ENCODE measurements at places on chromosomes 7 and 10.

GRCh38 chr10:112208997-112209396 lies 25.4 kb upstream of the GPAM start:
- no peak for DNase-seq

DNA sequence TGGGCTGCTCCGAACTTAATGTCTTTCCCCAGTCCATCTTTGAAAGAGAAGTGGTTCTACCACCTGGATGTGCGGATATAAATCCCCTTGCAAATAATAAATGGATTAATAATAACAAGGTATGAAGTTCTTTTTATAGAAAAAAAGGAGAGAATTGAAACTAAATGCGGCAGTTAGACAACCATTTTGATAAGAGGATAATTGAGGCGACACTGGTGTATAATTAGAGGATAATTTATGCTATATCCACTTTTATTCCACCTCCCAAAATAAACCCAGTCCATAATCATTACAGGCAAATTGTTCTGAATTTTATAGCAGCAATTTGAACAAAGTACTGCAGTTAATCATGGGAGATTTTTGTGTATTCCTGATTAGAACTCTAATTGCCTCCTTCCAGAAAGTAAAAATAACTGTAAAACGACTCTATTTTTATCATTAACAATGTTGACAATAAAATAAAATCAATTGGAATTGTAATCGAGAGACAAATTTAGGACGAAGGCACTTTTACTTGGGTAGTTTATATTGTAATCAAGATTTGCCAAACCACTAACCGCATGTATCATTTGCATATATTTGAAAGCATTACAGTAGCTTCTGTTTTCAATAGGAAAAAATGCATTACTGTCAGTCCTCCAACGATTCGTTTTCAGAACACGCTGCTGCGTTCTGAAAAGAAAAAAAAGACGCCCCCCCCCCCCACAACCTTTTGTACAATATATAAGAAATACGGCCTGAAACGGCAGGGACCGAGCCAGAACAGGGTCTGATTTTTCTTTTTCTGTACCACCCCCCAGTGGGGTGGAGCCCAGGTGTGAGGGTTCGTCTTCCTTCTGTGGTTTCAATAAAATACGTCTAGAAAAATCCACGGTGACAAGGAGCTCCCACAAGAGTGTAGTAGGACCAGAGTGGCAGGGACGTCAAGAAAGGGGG lies 838 bp upstream of the DLX6 start:
- DNase-seq = no peak

- no peak for DNase-seq
These were observed 54.6 kb downstream of the DKK1 start for GRCh38 chr10:52368725-52369124.

GRCh38 chr10:83769281-83769820 lies 370.0 kb upstream of the GHITM start:
- no peak for DNase-seq

DNA sequence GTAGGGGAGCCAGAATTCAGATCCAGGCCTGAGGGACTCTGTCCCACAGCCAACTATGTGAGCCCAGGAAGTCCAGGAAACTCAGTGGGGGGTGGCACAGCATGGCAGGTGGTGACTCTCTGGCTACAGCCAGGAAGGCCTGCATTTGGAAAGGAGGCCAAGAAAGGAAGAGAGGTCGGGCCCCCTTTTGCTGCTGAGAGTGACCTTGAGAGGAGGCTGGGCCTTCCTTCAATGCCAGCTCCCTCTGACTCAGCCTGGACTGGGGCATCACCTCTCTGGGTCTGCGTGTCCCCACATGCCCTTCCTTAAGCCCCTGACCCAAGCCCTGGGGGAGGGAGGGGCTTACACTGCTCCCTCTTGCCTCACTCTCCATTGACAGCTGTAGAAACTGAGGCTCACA lies 6.4 kb upstream of the MYL10 start:
- DNase-seq = no peak

GRCh38 chr10:12720217-12720981 lies 281.1 kb downstream of the CCDC3 start:
- DNase-seq = no peak

- no peak for DNase-seq
These were observed 4.5 kb downstream of the TMEM243 start for GRCh38 chr7:87215046-87215445.

Data from central memory CD4-positive, alpha-beta T cell (primary cell).